ENCODE measurements at places on chromosomes 16 and 17.

DNA sequence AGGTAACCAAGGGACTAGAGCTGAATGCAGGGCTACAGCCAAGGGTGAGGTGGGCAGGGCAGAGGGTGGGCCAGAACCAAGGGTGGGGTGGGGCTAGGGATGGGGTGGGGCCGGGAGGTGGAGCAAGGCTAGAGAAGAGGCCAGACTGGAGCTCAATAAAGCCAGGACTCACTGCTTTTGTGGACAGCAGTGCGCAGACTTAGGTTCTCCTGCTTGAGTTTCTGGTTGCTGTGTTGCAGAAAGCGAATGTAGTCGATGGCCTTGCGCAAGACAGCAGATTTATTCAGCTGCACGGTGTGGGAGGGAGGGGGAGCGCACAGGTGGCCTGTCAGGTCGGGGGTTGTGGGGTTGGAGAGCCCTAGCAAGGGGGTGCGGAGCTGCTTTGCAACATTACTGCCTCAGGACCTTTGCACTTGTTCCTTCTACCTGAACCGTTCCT, 18.7 kb downstream of the SREBF1 start:
- no peak for DNase-seq

GRCh38 chr16:24074574-24074973, 181.6 kb upstream of the CACNG3 start:
- no peak for DNase-seq

DNA sequence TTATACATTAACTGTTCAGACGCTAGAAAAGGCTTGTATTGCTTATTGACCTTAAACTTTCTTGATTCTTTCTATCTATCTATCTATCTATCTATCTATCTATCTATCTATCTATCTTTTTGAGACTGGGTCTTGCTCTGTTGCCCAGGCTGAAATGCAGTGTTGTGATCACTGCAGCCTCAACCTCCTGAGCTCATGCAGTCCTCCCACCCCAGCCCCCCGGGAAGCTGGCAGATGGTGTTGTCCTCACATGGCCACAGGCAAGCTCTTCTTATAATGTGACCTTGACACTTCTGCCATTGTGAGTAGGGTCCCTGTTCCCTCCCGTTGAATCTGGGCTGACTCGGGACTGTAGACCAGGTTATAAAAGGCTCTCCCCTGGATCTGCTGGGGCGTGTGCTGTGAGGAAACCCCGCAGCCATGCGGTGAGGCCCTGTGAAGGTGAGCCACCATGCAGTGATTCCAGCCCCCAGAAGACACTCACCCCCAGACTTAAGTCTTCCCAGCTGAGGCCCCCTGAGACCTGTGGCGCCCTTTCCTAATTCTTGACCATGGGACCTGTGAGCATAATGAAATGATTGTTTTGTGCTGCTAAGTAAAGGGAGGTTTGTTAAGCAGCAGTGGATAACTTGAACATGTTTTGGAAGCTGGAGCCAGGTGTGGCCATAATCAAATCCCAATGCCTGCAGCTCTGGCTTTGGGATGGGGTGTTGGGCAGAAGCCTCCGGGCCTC, 54.3 kb downstream of the RPTOR start:
- DNase-seq: no peak

- DNase-seq: no peak
These were observed 313.3 kb upstream of the CCL2 start for GRCh38 chr17:33941744-33942143.

DNA sequence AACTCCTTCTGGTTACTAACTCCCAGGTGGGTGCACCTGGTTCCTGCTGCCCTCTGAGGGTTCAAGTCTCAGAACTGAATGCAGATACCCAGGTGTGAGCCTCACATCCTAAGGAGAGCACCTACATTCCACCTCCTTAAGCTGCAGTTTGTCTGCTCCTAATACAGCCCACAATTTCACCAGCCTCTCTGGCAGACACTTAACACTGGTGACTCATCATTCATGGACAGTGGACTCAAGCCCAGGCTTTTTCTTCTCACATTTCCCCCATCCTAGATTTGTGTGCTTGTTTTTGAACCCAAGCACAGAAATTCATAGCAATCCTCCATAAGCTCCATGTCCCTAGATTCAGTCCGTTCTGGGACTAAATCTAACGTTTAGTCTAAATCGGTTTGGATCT, 7.0 kb upstream of the MAF start:
- DNase-seq: no peak

- DNase-seq: no peak
These were observed 115.8 kb upstream of the NOL11 start for GRCh38 chr17:67601897-67602296.
